Stimulated activated CD4-positive, alpha-beta T cell treated with anti-CD3 and anti-CD28 coated beads, Interleukin-1b, Interleukin-23, amount 100 ng/mL, for 1 hour (primary cell): ENCODE measurements at places on chromosomes 7 and 10.

DNA sequence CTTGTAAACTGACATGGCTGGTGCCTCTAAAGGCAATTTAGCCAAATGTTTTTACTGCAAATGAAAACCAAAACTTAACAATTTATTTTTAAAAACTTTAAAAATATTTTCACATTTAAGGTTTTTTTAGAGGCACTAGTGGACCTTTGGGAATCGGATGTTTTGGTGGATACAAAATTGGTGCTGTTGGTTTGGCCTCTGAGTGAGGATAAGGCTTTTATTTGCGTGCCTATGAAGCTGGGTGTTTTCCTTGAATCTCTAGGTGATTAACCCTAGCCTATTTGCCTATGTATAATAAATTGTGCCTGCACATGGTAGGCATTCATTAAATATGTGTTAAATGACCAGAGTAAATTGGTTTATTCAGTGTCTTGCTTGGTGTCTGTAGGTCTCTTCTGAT lies 2.9 kb upstream of the SGCE start:
- DNase-seq = no peak

DNA sequence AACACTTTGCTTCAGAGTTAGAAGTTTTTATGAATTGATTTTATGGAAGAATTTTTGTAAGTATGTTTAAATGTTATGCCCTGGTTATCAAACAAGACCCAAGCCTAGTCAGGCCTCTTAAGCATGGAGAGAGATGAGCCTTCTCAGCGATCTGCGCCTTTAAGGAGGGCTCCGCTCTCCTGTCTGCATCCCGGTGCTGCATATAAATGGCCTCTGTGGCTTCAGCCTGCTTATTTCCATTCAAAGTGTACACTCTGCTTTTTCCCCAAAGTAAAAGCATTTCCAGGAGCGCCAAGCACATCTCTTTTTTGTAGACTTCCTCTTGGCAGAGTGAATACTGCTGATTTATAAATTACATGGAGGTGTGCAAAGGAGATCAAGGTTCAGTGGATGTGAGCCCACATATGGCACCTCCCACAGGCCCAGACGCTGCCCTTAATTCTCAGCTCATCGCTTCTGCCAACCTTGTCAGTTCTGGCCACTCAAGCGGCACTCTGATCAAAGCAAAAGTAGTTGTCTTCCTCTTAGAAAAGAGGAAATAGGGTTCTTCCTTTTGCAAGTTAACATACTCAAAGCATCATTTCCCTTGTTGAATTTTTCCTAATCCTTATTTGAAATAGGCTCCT lies 70.0 kb upstream of the SFMBT2 start:
- no peak for DNase-seq

DNA sequence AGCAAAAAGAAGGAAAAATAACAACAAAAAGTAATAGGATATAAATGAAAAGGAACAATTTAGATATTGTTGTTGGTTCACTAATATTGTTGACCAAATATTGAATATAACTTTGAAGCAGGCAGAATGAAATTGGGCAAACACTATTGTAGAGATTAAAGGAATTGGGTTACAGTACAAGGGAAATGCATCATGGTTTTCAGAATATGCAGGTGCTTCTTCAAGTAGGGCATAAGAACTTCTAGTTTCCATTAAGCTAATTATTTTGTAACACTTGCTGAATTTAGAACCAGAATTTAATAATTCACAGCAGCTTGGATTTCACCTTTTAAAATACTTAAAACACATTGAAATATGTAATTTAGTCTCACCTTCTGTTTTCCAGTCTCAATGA lies 36.5 kb downstream of the RPA3 start:
- DNase-seq = no peak

- DNase-seq = no peak
These were observed 120.4 kb upstream of the TARP start for GRCh38 chr7:38393874-38394273.

DNA sequence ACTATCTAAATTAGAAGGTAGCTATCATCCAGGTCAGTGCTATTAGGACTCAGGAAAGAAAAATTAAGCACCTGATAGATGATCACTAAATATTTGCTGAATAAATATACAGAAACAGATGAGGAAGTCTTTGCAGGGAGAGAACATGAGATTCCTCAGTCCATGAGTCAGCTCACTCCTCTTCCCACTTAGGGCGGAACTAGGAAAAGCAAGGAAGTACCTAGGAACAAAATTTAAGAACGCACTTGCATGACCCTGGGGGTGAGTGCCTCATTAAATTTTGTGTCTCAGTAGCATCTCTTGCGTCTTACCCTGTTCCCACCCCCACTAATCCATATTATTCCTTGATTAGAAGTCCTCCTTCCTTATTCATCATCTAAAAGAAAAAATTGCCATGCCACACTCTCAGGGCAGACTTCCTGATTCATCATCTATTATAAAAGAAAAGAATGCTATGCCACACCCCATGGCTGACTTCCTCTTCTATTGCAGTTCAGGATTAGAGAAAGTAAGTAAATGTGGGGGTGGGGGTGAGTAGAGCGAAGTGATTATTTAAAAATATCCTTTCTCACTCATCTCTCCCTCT lies 208.8 kb downstream of the THSD7A start:
- no peak for DNase-seq

GRCh38 chr10:58016614-58017013 lies 251.1 kb downstream of the IPMK start:
- DNase-seq = no peak

DNA sequence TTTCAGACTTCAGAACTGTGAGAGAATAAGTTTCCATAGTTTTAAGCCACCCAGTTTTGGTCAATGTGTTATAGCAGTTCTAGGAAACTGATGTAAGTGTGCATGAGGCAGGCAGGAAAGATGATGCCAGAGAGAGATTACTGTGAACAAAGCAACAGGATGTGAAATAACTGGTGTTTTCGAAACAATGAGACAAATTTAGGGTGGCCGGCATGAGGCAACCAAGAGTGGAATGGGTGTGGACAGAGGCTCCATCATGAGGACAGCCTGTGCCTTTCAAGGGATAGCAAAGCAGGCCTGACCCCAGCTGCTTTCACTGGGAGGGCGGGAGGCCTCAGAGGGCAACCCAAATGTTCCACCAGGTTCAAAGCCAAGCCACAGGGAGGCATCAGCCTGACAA lies 67.3 kb upstream of the UCN3 start:
- no peak for DNase-seq

GRCh38 chr10:60542657-60543056 lies 153.0 kb upstream of the ANK3 start:
- DNase-seq = no peak

DNA sequence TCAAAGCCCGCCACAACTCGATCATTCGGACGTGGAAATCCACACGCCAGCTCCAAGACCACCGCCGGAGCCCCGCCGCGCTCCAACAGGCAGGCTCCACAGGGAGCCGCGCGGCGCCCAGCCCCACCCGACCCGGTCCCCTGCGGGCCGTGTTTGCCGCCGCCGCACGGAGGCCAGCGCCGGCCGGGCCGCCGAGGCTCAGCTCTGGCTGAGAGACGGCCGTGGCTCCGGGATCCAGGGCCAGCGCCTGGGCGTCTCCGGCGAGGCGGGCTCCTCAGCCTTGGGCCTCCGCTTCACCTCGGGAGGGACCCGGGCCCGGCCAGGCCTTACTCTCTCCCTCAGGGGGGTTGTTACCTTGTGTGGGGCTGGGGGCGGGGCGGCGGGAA lies 333 bp downstream of the SMNDC1 start:
- DNase-seq = no peak

DNA sequence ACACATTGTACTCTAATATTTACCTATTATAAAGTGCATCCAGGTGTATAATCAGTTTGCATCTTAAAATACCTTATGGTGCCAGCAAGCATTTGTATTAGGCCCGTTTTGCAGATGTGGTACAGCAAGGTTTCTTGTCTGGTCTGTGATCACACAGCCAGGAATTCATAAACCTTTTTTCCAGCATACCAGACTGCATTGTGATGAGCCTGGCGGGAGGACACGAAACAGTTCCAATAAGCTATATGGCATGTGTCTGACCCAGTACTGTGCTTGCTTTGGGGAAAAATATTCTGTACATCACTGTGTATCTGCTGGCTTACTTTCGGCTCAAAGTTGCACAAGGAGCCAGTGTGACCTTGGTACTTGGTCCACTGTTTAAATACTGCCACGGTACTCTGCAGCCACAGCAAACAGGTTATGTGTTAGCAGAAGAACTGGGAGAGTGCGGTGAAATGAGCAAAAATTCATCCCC lies 36.3 kb downstream of the CHN2 start:
- DNase-seq = no peak

- DNase-seq = no peak
These were observed 69.1 kb downstream of the MEST start for GRCh38 chr7:130560972-130561371.

- no peak for DNase-seq
These were observed 54.2 kb downstream of the DIP2C start for GRCh38 chr10:635088-635861.

- DNase-seq = no peak
These were observed 40.0 kb upstream of the PFKFB3 start for GRCh38 chr10:6162589-6163356.

- DNase-seq = no peak
These were observed 55.3 kb upstream of the INPP5A start for GRCh38 chr10:132482090-132482800.

DNA sequence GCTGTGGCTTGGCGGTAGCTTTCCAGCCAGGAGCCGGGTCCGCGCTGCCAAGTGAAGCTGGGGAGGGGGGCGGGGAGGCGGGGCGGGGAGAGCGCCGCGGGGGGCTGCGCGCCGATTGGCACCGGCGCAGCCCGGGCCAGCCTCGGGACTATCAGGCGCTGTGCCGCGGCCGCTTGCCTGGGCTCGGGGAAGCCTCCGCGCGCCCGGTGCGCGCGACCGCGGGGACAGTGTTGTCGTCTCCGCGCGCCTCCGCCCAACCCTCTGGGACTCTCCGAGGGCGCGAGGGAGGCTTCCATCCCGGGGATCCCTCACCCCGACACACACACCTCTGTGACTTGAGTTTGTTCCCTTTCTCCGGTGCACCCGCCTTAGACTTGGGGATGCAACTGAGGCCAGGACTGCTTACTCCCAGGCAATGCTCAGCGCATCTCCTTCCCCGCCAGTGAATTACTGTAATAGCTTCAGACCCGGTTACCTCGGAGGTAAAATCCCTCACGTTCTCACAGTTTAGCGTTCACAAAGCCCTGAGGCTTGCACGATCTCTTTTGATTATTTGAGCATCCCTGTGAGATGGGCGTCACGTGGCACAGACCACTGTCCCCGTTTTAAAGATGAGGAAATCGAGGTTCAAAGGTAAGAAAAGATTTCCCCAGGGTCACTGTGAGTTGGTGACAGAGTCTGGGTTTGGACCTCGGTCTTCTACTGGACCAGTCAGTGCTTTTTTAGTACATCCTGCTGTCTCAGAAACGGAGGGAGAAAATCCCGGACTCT lies at the start of gene NKX1-2:
TSS of gene NKX1-2 (minus strand) at position 24 of the 771 bp plus-strand sequence. CDS start 92 bp downstream, outside the sequence.
- no peak for DNase-seq

DNA sequence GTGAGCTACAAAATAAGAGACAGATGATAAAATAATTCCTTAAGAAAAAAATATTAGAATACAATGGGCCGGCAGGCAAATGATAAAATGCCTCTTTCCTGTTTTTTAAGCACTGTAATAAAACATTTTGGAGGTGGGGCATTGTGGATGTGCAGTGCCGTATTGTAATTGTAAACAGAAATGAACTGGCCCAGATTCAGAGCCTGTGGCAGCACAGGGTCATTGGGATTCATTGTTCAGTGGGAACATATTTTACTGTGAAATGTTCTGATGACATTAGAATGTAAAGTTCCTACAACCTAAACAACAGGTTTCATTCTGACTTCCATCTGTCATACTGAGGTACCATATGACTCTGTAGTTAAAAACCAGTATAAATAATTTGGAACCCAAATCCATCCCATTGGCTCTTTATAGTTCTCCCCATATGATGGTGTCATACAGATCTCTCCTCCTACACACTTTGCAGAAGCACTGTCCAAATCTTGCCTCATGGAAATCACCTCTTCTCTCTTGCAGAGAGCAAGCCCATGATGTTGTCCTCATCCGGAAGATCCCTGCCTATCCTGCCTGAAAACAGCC lies 264.6 kb downstream of the WDR37 start:
- DNase-seq = no peak

DNA sequence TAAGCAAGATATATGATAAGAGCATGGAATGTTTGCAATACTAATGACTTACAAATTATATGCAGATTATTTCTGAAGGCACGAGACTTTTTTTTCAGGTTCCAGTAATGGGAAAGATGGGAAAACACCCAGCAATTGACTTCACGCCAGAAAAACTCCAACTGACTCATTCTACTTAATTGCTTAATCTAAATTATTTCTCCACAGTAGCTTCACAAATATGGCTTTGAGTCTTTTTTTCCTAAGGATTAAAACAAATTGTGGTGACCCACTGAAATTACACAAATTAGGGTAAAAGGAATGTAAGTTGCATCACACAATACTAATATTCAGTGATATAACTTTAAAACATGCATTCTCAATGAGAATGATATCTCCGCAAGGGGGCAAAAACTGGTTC lies 138.7 kb downstream of the GNAI1 start:
- DNase-seq = no peak

DNA sequence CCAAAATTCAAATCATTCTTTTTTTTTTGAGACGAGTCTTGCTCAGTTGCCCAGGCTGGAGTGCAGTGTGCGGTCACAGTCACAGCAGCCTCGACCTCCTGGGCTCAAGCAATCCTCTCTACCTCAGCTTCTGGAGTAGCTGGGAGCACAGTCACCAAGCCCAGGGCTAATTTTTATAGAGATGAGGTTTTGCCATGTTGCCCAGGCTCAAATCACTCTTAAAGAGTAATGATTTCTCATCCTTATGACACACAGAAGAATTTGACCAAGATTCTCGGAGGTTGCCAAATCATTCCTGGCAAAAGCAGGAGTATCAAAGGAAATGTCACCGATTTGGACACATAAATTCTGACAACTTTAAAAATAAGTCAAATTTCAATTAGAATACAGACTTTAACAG lies 39.1 kb downstream of the SIRT1 start:
- DNase-seq = no peak

DNA sequence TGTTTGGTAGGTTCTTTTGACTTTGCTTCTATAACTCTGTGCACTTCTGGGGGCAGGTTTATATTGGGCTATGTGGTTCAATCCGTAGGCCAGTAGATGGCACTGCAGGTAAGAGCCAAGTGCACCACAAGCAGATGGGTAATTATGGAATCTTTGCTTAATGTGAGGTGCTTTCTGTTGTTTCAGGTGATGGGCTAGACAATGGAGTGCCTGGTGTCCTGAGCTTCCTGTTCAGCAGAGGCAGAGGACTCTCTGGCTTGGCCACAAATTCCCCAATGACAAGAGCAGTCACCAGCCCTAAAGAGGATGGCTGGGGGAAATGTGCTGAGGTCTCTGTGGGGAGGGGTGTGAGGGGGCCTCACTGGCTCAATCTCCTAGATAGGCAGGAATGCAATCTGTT lies 455.0 kb downstream of the CCSER2 start:
- no peak for DNase-seq
